ENCODE measurements at places on chromosomes 11 and 22.

GRCh38 chr22:25729016-25729995 is 12.7 kb upstream of the MYO18B start:
- no peak for DNase-seq

DNA sequence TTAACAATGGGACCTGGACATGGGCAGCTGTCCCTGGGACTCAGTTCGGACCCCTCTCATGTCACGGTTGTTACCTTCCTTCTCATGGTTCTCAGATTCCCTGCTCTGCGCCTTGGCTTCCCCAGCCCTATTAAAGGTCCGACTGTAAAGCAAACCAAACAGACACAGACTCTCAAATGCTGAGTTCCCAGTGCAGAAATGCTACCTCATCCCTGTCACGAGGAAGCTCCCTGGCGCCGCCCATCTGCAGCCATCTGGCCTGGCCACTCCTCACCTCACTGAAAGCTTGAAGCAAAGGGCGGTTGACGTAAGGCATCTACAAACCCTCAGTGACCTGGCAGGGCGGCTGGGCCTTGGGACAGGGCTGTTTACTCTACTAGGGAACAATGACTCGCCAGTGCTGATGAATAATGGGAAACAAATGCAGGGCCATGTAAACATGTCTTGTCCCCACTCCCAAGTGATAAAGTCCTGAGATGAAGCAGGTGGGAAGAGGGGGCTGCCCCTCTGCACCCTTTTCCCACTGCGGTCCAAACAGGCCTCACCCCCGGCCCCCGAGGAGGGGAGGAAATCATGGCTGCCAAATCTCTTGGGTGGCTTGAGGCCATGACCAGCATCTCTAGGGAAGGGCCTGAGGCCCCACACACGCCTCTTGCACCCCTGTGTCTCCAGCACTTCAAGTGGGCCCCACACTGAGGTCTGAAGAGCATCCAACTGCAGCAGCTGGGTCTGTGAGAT is 49.3 kb downstream of the SCUBE1 start:
- no peak for DNase-seq

GRCh38 chr11:47183031-47183856 is 3.0 kb downstream of the PACSIN3 start:
- no peak for DNase-seq

DNA sequence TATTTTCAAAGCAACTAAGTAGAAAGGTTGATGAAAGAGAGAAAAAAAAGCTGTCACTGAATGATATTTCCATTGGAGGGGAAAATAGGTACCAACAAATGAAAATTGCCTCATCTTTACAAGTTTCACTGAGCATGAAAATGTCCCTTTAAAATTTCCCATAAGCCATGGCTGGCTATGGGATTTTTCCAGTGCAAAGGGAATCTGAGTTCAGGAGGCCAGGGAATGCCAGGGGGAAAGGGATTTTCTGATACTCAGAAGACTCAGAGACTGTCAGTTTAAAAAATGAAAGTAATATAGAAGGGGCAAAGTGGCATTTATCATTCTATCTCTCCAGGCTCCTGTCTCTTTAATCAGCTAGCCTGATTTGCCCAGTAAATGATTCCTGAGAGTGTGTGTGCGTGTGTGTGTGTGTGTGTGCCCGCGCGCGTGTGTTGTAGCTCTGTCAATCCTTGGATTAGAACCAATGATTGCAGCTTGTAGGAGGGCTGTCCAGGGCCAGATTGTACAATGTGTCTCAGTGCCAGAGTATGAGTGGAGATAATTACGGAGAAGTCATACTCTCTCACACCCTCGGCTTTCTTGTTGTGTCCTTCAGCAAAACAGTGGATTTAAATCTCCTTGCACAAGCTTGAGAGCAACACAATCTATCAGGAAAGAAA is at the start of gene NTM:
Gene NTM (plus strand): TSS at position 526 of the 662 bp plus-strand sequence.
- no peak for DNase-seq

GRCh38 chr11:76329084-76329648 is 51.8 kb downstream of the THAP12 start:
- DNase-seq, result no peak

Measured in stimulated activated CD8-positive, alpha-beta memory T cell treated with anti-CD3 and anti-CD28 coated beads, Interleukin-4, amount 100 ng/mL, for 1 hour (primary cell).